SW 1271 (cell line): ENCODE measurements at places on chromosomes 5 and 9.
A peak's percentile ranks its signal among the peaks of the same experiment; 100 is the strongest.

DNA sequence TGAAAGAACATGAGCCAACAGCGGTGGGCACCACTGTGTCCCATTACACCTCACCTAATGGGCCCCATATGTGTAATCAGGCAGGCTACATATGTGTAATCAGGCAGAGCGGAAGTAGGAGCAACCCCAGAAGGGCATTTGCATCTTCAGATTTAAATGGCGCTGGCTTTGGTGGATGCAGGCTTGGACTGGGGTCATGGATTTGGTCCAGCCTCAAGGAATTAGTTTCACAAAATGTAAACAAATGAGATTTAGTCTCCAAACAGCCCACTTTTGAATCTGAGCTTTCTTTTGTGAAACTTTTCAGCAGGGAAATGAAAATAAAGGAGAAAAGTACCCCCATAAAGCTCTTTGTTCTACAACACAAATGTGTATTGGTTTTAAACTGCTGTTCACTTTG is 161.3 kb downstream of the LPAR1 start:
- DNase-seq = no peak

- DNase-seq = no peak
These were observed 237.0 kb downstream of the TENT4A start for GRCh38 chr5:6950250-6950649.

GRCh38 chr5:67093279-67093678 is 103.3 kb downstream of the CD180 start:
- no peak for DNase-seq

- no peak for DNase-seq
These were observed 1057.8 kb upstream of the WWC1 start for GRCh38 chr5:167233507-167234220.

- peak; percentile 91 for DNase-seq
These were observed 577.7 kb upstream of the FTMT start for GRCh38 chr5:121273833-121274433.

DNA sequence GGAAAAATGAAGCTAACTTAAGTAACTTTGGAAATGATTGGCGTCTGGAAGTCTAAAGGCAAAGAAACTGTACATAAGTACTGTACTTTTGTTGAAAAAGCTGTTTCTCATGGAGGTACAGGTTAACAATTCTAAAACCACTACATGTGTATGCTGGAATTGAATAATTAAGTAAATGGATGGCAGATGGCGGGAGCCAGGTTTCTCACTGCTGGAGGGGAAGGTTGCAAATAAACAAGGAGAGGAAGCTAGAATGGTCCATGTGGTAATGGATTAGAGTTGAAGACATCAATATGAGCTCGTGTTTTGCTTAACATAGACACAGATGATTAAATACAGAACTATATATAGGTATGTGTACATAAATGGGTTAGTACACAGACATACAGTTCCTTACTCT is 43.2 kb upstream of the ASTN2 start:
- no peak for DNase-seq

DNA sequence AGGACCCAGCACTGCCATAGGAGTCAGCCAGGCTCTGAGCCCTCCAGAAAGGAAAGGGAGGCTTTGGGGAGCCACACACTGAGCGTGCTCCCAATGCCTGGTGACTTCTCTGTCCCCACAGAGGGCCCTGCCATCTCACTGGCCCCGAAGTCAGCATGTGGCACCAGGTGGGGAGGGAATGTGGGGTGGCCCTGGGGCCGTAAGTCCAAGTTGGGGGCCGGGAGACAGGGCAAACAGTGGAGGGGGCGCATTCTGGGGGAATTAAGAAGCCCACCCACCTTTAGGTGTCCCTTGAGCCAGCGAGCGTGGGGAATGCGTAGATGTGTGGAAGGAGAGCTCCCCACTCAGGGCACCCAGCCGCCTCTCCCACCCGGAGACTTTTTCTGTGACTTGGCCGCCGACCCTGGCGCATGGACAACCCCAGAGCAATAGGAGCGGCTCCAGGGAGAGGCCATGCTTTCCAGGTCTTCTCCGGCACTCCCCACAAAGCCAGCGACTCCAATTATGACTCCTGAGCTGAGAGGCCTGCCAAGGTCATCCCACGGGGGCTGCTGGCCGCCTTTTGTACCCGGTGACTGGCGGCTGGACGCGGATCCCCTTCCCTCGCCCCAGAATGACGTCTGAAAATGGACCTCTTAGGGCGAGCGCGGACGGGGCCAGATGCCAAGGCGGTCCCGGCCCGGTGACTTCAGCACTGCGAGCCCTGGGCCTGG is 9.8 kb downstream of the IRX1 start:
- no peak for DNase-seq

GRCh38 chr9:114860187-114860586 is 54.3 kb upstream of the TNFSF15 start:
- DNase-seq = no peak

DNA sequence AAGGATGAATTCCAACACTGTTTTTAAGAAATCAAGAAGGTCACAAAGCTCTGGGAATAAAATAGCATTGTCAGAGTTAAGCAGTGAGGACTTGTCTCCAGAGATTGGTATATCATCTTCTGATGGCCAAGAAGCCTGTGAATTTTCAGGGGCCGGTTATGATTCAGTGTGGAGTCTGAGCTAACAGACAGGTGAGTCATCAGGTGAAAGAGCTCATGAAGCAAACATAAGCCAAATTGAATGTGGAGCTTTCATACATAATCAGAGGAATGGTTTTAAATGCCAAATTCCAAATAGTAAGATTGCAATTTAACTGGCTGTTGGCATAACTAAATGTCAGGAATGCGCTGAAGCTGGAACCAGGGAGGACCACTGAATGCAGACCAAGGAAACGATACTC is 494.2 kb downstream of the MTRR start:
- DNase-seq = no peak

- DNase-seq = no peak
These were observed 55.0 kb upstream of the CPLX2 start for GRCh38 chr5:175816348-175816747.

DNA sequence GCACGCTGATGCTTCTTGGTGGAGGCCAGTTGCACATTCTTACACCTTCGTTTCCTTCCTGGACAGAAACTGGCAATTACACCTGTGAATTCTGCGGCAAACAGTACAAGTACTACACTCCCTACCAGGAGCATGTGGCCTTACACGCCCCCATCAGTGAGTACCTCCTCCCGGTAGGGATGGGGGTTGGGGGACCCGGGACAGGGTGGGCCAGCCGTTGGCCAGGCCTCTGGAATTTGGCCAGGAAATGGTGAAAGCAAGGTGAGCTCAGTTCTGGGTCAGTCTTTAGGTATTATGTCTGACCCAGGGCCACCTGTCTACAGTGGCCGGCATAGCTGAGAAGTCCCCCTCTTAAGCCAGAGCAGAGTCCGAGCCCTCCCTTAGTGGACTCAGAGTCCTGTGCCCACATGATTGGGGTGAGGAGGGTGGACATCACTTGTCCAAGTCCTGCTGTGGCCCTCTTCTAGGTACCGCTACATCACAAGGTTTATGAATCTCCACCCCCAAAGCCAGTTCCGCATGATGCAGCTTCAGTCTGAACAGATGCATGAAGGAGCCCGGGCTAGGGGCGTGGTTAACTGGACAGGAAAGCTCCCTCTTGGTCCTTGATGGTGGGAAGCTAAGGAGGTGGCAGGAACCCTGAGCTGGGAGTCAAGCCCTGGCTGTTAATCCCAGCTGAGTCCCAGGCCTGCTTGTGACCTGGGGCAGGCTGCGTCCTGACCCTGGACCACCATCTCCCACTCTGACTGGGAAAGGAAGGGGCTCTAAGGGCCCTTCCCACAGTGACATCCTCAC is 61.3 kb downstream of the AMBP start:
- no peak for DNase-seq

DNA sequence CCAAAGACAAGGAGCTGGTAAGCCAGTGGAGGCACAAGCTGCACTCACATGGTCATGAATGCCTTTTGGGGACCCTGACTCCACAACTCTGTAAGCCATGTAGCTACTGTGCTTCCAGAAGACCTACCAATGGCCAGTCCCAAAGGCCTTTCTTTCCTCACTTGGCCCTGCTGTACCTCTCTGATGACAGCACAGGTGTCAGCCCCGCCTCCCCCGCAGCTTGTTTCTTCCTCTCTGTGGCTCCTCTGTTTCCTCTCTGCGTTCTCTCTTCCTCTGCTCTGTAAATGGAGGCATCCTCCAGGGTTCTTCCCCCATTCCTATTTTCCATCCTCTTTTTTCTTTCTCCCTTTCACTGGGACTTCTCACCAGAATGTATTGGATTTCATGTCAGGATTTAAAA is 26.7 kb downstream of the SH3TC2 start:
- DNase-seq = no peak

GRCh38 chr9:27572566-27572917 is 739 bp downstream of the C9orf72 start:
- DNase-seq = no peak

DNA sequence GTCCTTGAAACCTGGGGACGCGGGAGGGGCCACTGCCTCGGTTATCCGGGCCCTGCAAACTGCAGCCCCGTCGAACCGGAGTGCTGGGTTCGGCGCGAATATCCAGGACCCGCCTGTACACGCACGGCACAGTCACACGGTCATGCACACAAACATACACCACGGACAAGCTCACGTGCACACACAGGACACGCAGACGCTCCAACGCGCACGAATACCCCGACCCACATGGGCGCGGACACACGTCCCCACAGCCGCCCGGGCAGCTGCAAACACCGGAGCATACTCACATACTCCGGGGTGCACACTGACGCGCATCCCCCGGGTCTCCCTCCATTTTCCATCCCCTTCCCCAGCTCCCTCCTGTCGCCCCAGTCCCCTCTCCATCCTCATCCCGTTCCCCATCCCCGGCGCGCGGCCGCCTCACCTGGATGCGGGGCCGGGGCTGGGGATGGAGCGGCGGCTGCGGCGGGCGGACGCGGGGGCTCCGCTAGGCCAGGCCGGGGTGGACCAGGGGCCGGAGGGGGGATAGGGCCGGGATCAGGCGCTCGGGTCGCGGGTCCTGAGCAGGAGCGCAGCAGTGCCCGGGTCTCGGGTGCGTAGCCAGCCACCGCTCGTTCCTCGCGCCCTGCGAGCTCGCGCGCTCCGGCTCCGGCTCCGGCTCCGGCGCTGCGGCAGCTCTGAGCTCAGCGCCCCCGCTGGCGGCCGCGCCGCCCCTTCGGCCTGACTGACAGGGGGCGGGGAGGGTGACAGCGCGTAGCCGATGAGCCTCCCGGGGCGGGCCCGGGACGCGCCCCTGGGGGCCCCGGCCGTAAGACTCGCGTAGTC is at the start of the genes EIF4E1B and SNCB:
EIF4E1B (plus strand) TSS at position 823 of the 828 bp plus-strand sequence. CDS start 12,113 bp downstream, outside the sequence.
SNCB (minus strand) TSS at position 682 of the 828 bp plus-strand sequence. CDS start 880 bp downstream, outside the sequence.
- peak; percentile 15 for DNase-seq

GRCh38 chr5:115977988-115978387 is 15.7 kb downstream of the LVRN start:
- peak; percentile 68 for DNase-seq

DNA sequence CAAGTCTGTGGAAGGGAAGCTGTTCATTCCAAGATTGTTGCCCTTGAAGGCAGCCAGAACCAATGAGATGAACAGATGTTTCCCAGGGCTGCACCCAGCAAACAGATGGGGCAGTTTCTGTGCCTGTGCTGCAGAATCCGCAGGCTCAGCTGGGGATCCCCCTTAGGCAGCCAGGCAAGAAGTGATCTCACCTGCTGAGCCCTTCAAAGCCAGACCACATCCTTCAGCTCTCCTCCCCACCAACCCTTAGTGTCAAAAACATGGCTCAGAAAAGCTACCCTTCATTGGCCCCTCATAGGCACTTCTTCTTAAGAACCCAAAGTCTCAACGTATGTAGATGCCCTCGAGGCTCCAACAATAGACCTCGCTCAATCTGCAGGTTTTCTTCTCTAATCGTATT is 626.7 kb downstream of the CCDC171 start:
- DNase-seq = no peak

DNA sequence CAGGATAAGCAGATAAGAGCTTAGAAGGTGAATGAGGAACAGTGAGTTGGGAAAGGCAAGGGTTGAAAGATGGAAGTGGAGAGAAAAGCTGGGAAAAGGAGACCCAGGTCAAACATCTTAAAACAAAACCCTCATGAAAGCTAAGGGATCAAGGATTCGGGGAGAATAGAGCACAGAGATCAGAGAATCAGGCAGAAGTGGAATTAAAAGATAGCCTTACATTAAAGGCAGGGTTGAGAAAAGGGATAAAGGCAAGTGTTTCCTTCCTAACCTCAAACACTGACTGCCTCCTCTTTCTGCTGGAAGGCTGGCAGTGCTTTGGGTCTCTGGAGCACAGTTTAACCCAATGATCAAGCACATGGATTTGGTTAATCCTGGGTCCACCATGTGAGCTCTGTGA is 28.7 kb upstream of the ACTBL2 start:
- DNase-seq = no peak

DNA sequence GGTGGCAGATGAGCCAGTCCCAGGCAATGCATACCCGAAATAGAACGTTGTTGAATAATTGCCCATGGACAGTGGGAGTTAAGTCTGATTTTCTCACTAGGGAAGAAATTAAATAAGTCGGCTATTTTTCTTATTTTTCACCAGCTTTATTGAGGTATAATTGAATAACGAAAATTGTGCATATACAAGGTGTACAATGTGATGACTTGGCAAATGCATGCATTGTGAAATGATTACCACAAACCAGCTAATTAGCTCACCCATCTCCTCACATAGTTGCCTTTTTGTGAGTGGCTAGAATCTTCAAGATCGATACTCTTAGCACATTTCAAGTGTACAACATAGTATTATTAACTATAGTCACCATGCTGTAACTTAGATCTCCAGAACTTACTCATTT is 249.6 kb downstream of the ROR2 start:
- no peak for DNase-seq

- DNase-seq = no peak
These were observed 315.4 kb downstream of the CTNND2 start for GRCh38 chr5:11588803-11589202.

- DNase-seq = no peak
These were observed 116.6 kb upstream of the VCAN start for GRCh38 chr5:83354958-83355357.

DNA sequence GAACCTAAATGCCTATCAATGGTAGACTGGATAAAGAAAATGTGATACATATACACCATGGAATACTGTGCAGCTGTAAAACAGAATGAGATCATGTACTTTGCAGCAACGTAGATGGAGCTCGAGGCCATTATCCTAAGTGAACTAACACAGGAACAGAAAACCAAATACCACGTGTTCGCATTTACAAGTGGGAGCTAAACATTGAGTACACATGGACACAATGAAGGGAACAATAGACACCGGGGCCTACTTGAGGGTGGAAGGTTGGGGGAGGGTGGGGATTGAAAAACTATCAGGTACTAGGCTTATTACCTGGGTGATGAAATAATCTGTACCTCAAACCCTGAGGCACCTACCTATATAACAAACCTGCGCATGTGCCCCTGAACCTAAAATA is 22.4 kb upstream of the DEPDC1B start:
- no peak for DNase-seq

DNA sequence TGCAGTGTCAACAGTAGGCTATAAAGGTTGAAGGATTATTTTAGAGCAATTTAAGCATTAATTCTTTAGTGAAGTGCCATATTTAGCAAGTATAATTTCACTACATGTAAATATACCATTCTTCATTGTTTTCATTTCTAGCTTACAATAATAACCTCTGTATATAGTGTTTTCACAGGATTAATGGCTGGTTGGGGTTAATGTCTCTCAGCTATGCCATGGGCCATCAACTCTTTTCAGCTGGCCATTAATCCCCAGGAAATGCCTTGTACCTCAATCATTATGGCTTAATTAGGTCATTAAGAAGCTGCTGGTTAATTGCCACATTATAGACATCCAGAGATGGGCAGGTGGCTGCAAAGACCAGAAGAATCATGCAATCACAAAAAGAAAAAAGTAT is 715.1 kb downstream of the MAT2B start:
- DNase-seq = no peak

- no peak for DNase-seq
These were observed 750 bp downstream of the DNM1 start for GRCh38 chr9:128203707-128204551.
